ENCODE measurements at places on chromosomes 3 and 15. TPM values are rescaled to one million over a fixed set of nuclear protein-coding genes. Genes with fewer than 3 reads are reported as not detected.

- peaks cover 5% of the 10 kb centered on the region for H3K4me1 ChIP-seq
- H3K36me3 ChIP-seq = no peaks in the 10 kb centered on the region
- peak overlapping the region; percentile 44 for H3K27ac ChIP-seq
- DNase-seq = peak; percentile 50
- H3K4me3 ChIP-seq = no peak overlapping the region
These were observed 3.3 kb upstream of the NDN start for GRCh38 chr15:23690450-23690852.

DNA sequence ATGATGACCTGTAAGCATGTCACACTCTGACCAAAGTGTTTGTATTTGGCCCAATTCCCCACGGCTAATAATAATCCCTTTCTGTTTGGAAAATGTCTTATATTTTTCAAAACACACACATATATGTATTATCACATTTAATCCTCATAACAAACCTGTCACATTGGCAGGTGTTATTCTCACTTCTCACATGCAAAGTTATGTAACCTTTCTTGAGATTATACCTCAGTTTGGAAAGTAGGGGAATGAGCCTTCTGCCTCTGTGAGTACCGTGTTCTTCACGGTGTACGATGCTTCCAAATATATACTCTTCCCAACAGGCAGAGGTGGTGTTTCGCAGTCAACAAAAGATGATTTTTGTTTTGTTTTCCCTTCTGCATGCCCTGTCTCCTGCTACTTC, 205.6 kb downstream of the TP63 start:
- no peak overlapping the region for H3K4me3 ChIP-seq
- no peak for DNase-seq
- no peak overlapping the region for H3K27ac ChIP-seq
- H3K4me1 ChIP-seq = no peaks in the 10 kb centered on the region
- H3K36me3 ChIP-seq = no peaks in the 10 kb centered on the region
- no peaks in the 10 kb centered on the region for H3K27me3 ChIP-seq

DNA sequence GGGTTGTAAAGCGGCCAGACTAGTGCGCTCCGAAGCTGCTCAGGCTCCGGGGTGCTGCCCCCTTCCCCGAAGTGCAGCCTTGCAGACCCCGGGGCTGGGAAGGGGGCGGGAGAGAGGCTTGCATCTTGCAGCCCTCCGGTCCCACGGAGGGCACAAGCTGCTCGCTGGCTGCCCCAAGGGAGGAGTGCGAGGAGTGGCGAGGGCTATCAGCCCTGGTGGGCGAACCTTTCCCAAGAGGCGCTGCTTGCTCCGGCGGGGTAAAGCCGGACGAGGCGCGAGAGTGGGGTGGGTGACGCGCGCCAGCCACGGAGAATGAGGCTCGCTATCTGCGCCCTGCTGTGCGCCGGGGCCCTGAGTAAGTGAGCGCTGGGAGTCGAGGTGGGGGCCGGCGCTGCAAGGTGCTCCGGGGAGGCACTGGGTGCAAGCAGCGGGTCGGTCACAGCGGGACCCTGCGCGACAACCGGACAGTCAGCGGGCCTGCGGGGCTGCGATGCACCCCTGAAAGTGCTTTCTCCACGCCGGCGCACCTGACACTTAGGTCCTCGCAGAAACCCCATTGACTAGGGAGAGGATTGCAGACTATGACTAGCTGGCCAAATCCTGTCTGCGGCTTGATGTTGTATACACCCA, 12.7 kb upstream of the TOPBP1 start:
- DNase-seq = no peak
- no peaks in the 10 kb centered on the region for H3K36me3 ChIP-seq
- peak overlapping the region; percentile 52 for H3K4me3 ChIP-seq
- H3K27me3 ChIP-seq = peaks cover 41% of the 10 kb centered on the region
- no peak overlapping the region for H3K27ac ChIP-seq
- peaks cover 11% of the 10 kb centered on the region for H3K4me1 ChIP-seq

DNA sequence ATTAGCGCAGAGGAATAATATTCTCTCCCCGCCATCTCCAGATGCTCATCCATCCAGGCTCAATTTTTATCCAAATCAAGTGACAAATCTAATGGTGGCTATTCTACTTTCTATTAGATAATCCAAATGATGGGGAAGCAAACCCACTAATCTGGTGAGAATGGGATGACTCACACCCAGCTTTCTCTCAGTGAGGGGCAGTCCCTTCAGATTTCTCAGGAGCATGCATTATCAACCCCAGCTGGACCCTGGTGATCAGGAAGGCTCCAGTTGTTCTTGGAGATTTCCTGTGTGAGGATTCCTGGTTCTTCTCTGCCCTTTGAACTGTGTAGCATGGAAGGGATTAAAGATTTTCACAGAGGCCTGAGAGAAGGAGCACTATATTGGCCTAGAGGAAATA, 358.0 kb downstream of the WDR72 start:
- H3K27me3 ChIP-seq = peaks cover 3% of the 10 kb centered on the region
- H3K4me1 ChIP-seq = no peaks in the 10 kb centered on the region
- no peaks in the 10 kb centered on the region for H3K36me3 ChIP-seq
- H3K4me3 ChIP-seq = no peak overlapping the region

DNA sequence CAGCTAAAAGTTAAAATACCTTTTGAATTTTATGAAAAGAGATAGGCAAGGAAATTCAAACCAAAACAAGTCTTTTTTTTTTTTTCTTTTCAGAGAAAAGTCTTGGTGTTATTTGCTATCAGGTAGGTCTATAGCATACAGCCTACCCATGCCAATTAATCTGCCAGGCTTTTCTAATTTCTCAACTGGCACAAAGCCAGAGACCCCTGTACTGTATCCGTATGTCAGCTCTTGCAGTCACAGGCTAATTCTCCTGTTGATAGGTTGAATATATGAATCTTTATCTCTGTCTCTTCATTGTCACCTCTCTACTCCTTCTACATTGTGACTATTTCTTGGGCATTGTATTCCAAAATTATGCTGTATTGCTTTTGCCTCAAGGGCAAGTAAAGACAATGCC, 133.4 kb downstream of the IL5RA start:
- peaks cover 7% of the 10 kb centered on the region for H3K27me3 ChIP-seq
- no peaks in the 10 kb centered on the region for H3K36me3 ChIP-seq
- H3K4me3 ChIP-seq = no peak overlapping the region
- no peaks in the 10 kb centered on the region for H3K4me1 ChIP-seq

GRCh38 chr15:74025436-74025835, 30.9 kb downstream of the PML start:
- H3K36me3 ChIP-seq = peaks cover 66% of the 10 kb centered on the region
- H3K4me1 ChIP-seq = peaks cover 52% of the 10 kb centered on the region
- peak overlapping the region; percentile 52 for H3K27ac ChIP-seq
- no peak for DNase-seq

DNA sequence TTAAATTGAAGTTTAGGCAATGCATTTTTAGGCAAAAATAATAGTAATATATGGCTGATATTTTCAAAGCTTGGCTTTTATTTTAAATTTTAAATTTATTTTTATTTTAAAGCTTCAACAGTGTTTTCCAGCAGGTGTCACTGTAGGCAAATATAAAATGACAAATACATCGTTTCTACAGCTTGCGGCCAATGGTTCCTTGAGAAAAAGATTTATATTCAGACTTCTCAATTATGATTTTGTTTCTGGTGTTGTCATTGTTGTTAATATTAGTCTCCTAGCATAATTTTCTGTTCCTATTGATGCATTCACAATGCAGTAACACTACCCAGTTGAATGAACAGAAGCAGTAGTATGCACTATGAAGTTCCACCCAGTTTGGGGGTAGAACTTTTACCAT, 220.7 kb upstream of the DNAJC19 start:
- no peaks in the 10 kb centered on the region for H3K4me1 ChIP-seq
- H3K4me3 ChIP-seq = no peak overlapping the region
- DNase-seq = no peak
- no peaks in the 10 kb centered on the region for H3K36me3 ChIP-seq
- no peak overlapping the region for H3K27ac ChIP-seq

DNA sequence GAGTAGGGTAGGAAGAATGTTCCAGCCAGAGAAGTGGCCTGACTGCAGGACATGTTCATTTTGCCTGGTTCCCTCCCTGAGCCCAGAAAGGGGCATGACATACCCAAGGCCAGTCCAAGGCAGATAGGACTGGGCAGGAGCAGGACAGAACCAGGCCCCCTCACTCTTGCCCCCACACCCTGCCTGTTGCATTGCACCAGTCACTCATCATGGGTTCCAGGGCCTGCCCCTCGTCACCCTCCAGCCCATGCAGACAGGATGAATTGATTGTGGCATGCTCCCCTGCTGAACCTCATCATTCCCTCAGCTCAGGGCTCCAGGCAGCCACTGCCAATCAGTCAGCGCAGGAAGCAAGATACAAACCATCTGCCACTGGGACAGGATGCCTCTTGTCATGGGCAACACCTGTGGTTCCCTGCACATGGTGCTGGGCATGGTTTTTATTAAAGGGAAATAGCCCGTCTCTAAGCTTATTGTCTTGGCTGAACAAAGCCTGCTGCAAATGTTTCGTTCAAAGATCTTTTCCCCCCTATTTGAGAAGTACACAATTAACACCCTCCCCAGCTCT, 48.9 kb downstream of the RASGRF1 start:
- DNase-seq = no peak
- no peaks in the 10 kb centered on the region for H3K36me3 ChIP-seq
- H3K4me1 ChIP-seq = no peaks in the 10 kb centered on the region

DNA sequence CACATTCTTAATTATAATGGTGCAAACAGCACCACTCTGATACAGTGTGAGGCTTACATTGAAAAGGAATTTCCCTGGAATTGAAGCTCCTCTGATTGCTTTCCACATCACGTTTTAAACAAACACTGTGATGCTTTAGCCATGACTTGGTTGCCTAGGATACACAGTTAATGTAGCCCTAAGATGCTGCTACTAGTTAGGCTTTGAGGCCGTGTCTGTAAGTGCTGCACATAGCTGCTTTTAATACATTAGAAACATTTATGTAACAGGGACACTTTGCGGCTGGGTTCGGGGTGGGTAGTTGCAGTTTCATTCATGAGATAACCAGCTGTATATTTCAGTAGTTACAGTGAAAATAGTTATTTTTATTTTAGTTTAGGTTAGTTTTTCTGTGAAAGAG, 334.7 kb downstream of the NLGN1 start:
- no peaks in the 10 kb centered on the region for H3K36me3 ChIP-seq
- H3K4me1 ChIP-seq = no peaks in the 10 kb centered on the region
- H3K27ac ChIP-seq = no peak overlapping the region
- no peak overlapping the region for H3K4me3 ChIP-seq
- no peaks in the 10 kb centered on the region for H3K27me3 ChIP-seq

GRCh38 chr3:137103739-137104138, 146.0 kb downstream of the IL20RB start:
- DNase-seq = no peak
- H3K4me1 ChIP-seq = peaks cover 9% of the 10 kb centered on the region
- H3K27me3 ChIP-seq = peaks cover 40% of the 10 kb centered on the region
- H3K27ac ChIP-seq = no peak overlapping the region
- H3K36me3 ChIP-seq = no peaks in the 10 kb centered on the region

DNA sequence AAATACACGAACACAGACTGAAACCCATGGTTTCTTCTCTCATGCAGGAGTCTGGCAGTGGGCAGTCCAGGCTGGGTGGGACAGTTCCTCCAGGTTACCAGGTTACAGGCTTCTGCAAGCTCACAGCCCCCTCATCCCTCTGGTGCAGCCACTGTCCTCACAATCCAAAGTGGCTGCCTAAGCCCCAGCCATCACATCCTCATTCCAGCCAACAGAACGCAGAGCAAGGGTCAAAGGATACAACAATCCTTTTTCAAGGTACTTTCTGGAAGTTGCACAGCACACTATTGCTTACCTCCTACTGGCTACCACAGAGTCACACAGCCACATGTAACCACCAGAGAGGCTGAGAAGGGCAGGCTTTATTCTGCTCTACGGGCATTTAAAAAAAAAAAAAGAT, 154.6 kb downstream of the NUP210 start:
- peaks cover 11% of the 10 kb centered on the region for H3K4me1 ChIP-seq
- DNase-seq = no peak
- H3K27me3 ChIP-seq = peaks cover 28% of the 10 kb centered on the region
- no peak overlapping the region for H3K27ac ChIP-seq

The TIPARP gene
- total RNA-seq = 27.2 TPM

The TF gene
- 1.3 TPM for total RNA-seq
